ENCODE measurements at places on chromosomes 13 and 19.

- DNase-seq: no peak
These were observed 11.2 kb downstream of the IL17D start for GRCh38 chr13:20714563-20715329.

GRCh38 chr19:6235031-6235951 lies 44.5 kb downstream of the MLLT1 start:
- no peak for DNase-seq

GRCh38 chr19:10679743-10680142 lies 21.5 kb upstream of the QTRT1 start:
- no peak for DNase-seq

GRCh38 chr13:38943231-38943630 lies 47.4 kb downstream of the STOML3 start:
- DNase-seq: no peak

DNA sequence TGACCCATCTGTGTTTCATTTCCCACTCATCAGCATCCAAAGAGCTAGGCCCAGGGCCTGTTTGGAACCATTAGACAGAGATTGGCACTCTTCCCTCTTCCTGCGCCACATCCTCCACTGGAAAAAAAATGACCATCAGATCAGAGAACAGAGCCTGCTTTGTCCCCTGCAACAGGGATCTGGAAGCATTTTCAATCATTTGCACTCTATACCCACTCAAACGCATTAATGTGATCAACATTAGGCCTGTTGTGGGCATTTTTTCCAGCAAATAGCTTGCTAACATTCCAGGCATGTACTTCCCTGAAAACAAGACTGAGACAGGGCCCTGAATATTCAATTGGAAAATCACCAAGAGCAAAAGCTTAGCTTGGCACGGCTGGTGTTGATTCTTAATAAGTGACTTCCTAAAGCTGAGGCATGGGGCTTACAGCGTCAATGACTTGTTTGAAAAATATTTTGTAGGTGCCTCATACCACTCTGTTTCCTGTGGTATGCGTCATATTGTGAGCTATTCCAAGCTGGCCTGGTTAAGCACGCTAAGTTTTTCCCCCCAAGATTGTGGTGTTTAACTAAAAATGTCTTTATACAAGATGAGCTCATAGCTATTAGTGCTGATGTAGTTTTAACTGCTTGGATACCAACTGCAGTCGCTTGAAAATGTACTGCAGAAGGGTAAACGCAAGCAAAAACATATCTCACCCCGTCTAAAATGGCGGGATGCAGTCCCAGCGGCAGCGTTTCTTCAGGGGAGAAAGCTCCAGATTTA lies 404.4 kb downstream of the SPRY2 start:
- no peak for DNase-seq

DNA sequence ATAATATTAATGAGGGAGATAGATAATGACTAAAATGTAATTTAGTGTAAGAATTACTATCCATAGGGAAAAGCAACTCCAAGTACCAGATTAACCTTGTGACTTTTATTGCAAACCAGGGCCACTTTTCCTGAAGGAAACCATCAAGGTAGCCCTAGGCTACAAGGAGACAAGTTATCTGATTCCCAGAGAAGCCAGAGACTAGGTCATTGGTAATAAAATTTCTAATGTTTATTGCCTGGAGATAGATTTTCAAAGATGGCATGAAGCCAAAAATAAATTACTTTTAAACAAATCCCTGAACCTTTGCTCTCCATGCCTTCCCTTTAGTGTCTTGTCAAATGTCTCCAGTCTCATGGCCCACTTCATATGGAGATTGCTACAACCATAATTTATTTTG lies 610.1 kb upstream of the SLC10A2 start:
- no peak for DNase-seq

DNA sequence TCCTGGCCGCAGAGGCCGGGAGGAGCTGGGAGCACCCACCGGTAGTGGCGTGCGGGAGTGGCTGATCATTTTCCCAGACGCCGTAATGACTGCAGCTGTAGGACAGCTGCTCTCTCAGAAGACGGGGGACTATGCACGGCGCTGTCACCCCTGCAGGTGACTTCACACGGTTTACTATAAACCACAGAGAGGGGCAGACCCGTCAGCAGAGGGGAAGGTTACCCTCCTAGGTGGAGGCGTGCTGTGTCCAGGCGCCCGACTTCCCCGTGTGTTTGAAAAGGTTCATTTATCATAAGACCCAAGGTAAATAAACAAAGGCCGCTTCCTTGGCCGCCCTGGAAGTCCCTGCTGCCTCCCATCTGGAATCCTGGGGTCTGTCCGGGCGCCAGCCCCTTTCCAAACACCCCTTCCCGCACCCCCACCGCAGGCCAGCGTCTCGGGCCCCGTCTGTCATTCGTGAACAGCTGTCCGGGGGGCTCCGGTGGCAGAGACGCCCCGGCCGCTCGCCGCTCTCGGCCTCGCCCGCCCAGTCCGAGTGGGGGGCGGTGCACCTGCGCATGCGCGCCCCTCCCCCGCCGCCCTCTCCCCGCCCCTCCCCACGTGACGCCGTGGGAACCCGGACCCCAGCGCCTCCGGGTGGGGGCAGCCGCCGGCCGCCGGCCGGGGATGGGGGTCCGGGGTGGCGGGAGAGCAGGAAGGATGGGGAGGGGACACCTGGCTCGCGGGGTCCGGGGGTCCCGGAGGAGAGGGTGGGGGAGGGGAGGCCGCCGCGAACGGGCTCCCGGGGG lies 915 bp downstream of the SHC2 start:
- DNase-seq: peak; percentile 71

GRCh38 chr19:13127811-13128575 lies 9.9 kb downstream of the NACC1 start:
- no peak for DNase-seq

- no peak for DNase-seq
These were observed 300.7 kb upstream of the MIR17HG start for GRCh38 chr13:91046715-91047327.

DNA sequence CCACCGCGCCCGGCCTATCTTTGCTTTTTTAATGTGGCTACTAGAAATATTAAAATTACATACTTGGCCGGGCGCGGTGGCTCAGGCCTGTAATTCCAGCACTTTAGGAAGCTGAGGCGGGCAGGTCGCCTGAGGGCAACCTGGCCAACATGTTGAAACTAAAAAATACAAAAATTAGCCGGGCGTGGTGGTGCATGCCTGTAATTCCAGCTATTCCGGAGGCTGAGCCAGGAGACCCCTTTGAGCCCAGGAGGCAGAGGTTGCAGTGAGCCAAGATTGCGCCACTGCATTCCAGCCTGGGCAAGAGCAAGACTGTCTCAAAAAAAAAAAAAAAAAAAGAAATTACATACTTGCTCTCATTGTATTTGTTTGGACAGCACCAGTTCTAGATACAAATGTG lies 34.8 kb upstream of the DPRX start:
- no peak for DNase-seq

GRCh38 chr13:100890645-100891044 lies 216.1 kb upstream of the TMTC4 start:
- no peak for DNase-seq

- no peak for DNase-seq
These were observed 988.6 kb downstream of the PCDH17 start for GRCh38 chr13:58620176-58620575.

DNA sequence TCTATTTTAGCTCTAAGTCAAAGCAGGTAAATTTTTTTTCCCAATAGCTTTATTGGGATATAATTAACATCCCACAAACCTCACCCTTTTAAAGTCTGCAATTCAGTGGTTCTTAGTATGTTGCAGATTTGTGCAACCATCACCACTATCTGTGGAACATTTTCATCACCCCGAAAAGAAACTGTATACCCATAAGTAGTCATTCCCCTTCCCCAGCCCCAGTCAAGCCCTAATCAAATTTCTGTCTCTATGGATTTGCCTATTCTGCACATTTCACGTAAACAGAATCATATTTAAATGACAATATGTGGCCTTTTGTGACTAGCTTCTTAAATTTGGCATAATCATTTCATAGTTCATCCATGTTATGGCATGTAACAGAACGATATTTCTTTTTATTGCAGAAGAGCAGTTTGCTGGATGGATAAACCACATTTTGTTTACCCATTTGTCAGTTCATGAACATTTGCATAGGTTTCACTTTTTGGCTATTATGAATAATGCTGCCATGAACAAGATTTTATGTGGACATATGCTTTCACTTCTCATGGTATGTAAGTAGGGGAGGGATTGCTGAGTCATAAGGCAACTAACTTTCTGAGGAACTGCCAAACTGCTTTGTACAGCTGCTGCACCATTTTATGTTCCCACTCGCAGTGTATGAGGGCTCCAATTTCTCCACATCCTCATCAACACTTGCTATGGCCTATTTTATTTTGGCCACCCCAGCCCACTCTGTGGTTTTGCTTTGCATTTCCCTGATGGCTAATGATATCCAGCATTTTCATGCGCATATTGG lies 10.9 kb downstream of the SLC46A3 start:
- DNase-seq: no peak

GRCh38 chr13:41915081-41915480 lies 45.8 kb downstream of the VWA8 start:
- no peak for DNase-seq

DNA sequence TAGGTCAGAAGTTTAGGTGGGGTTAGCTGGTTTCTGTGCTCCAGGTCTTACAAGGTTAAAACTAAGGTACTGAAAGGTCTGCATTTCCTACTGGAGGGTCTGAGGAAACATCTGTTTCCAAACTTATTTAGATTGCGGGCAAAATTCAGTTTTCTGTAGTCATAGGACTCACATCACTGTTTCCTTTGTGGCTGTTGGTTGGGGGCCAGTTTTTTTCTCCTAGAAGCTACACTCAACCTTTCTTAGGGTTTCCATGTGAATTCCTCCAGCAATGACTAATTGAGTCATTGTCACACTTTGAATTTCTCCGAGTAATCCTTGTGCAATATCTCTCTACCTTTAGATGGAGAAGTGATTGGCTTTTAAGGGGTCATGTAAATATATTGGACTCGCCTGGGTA lies 773.4 kb upstream of the SLITRK1 start:
- DNase-seq: no peak

DNA sequence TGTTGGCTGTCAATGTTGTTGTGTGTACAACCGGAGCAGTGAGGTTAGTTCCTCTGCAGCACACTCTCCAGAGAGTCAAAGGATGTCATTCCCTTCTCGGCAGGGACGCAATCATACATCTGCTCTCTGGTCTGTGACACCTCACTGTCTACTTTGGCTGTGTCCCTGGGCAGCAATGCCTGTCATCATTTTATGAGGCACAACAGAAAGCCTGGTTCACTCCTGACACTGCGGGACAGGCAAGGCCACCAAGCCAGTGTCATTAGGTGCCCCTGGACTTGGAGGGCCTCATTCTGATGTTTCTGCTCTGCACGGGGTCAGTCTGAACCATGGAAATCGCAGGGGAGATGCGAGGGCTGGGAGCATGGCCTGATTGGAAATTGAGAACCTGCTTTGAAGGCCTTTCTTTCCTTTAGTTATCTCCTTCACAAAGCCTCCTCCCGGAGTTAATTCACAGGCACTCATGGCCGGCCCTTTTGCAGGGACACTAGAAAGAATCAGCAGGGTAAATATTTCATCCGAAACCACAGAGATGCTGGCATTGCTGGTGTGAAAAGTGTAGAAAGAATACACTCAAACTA lies 284.4 kb downstream of the ZNF536 start:
- no peak for DNase-seq

- DNase-seq: no peak
These were observed 500.0 kb downstream of the DIAPH3 start for GRCh38 chr13:59663707-59664106.

DNA sequence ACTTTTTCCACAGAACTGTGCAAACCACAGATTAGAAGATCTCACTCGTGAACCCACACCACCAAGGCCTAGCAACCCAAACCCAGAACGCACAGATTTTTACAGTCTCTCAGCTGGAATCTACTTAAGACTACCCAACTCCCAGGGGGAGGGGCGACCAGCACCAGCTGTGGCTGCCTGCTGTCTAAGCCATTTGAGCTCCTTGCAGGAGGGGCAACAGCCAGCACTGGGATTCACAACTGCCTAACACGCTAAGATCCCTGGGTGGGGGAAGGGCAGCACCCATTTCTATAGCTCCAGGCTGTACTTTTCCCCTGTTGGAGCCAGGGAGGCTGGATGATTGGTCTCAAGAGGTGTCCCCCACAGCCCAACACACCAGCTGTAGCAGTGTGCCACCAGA lies 368.8 kb downstream of the SUCLA2 start:
- no peak for DNase-seq

DNA sequence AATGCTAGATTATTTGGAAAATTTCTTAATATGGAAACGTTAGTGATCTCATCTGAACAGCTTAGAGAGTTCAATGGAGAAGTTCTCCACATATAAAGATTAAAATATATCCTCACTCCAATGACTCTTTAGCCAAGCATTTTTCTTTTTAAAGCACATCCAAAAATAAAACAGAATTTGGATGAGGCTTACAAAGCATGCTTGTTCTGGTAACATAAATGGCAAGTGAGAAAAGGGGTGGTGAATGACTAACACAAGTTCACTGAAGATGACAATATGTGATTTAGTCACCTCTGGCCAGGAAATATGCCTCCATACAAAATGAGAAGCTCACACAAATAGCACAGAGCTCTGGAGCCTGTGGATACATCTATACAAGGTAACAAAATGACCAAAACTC lies 253.0 kb downstream of the PCDH20 start:
- no peak for DNase-seq

DNA sequence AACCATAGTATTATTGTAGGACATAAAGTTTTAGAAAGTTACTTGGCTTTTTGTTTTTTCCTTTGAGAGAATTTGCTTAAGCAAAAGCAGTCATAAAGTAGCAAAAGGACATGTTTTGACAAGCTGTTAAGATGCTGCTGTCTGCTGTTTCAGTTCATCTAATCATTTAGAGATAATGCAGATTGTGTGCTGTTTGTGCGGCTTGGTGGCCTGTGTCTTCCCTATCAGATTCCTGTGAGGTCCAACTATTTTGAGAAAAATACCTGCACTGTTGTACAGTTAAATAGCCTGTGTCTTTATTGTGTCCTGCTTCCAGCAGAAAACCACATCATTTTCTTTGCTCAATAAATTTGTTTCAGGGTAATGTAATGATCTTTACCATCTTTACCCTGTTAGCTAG lies 20.0 kb downstream of the UCHL3 start:
- DNase-seq: no peak

DNA sequence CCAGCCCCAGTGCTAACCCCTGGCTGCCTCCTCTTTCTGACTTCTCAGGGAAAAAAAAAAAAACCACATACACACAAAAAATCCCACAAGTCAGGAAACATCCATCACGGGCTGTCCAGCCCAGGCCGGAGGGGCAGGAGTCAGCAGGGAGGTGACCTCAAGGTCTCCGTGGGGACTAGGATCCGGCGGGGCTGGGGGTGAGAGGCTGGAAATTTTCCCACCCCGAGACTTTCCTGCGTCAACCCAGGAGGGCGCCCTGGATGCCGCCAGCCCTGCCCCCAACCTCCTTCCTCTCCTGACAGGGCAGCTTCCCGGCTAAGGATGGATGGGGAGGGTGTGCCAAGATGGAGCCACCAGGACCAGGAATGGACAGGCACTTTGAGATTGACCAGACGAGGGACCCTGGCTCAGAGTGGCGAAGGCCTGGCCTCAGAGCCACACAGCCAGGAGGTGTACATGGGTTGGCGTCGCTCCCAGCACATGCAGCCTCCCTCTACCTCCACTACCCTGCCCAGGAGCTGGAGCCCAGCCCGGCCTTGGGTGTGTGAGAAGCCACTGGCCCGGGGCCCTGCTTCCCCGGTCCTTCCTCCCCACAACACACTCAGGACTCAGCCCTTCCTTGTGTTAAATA lies 33.3 kb downstream of the BLOC1S3 start:
- DNase-seq: no peak

GRCh38 chr13:101915331-101915730 lies 462.9 kb downstream of the ITGBL1 start:
- no peak for DNase-seq
